KBM-7 (cell line): ENCODE measurements at places on chromosomes 1 and 21.

DNA sequence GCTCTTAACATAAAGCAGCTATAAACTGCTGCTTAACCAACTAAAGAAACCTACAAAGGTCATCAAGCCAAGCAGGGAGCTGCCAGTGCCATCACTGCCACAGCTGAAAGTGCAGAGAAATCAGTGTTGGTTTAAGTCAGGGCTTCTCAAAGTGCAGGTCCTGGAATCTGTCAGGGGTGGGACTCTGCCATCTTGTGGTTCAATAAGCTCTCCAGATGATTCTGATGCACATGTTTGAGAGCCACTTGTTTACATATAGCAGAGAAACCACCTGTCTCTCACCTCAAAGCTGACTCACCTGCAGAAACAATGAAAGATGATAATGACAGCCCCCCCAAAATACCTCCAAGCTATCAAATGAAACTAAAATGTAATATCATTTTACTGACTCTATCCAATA lies 49.3 kb downstream of the SH3GLB1 start:
- DNase-seq = peak; percentile 22

GRCh38 chr1:21824926-21825325 lies 12.9 kb downstream of the LDLRAD2 start:
- DNase-seq = no peak

- DNase-seq = peak; percentile 73
These were observed 16.9 kb downstream of the TCEANC2 start for GRCh38 chr1:54070171-54070837.

GRCh38 chr1:165490175-165490574 lies 45.2 kb upstream of the RXRG start:
- no peak for DNase-seq

GRCh38 chr1:24896596-24897262 lies 33.3 kb downstream of the RUNX3 start:
- DNase-seq = no peak

GRCh38 chr1:226804907-226805759 lies 65.3 kb upstream of the PSEN2 start:
- DNase-seq = no peak

- DNase-seq = no peak
These were observed 22.9 kb downstream of the SYT11 start for GRCh38 chr1:155882235-155882634.

GRCh38 chr1:5720936-5721335 lies 271.3 kb downstream of the NPHP4 start:
- no peak for DNase-seq

GRCh38 chr1:93593854-93594602 lies 87.6 kb downstream of the BCAR3 start:
- DNase-seq = no peak

- no peak for DNase-seq
These were observed 400.6 kb downstream of the NTNG1 start for GRCh38 chr1:107541412-107541811.

DNA sequence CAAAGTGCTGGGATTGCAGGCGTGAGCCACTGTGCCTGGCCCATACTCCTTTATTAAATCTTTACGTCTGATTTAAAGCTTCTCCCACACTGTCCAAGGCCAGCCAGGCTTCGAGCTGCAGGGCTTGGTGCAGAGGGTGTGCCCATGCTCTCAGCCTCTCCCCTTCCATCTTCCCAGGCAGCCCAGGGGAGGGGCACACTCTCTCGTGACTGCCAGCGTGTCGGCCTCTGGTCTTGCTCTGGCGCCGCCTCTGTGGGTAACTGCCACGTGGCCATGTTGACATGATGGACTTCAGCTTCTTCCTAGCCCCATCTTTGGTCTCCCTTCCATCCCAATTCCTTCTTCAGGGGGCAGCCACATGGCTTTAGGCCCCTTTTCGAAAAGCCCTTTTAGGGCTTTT lies 4.7 kb downstream of the GPR137B start:
- DNase-seq = no peak

DNA sequence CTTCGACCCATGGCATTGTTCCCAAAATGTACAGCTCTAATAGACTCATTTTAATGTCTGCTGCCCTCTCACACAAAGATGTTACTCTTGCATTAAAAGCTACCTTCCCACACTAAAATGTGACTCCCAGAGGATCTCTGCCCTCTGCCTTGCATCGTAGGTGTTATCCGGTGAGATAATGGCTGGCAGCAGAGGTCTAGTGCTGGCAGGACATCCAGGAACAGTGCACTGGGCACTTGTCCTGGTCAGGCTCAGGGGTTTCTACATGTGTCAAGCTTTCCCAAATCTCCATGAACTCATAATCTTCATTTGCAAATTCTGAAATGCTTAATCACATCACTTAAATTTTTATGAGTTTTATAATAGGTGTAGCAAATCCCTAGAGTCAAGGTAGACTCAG lies 310.6 kb downstream of the LRRIQ3 start:
- DNase-seq = no peak

- DNase-seq = no peak
These were observed 53.9 kb upstream of the GNG4 start for GRCh38 chr1:235703506-235703905.

DNA sequence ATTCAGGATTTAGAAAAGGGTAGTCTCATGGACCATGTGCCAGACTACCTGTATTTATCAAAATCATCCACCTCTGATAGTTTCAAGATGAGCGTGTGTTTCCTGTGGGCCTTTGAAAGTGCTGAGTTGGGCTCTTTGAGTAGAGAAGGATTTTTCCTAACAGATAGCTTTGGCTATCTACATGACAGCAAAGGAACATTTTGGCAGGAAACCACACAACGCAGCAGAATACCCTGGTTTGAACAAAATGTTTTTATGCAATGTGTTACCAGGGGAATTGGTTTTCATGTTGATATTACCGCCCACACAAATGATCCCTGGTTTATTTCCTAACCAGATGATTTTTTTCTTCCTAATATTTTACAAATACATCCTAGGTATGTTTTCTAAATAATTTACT lies 431.4 kb downstream of the NEGR1 start:
- DNase-seq = peak; percentile 40

DNA sequence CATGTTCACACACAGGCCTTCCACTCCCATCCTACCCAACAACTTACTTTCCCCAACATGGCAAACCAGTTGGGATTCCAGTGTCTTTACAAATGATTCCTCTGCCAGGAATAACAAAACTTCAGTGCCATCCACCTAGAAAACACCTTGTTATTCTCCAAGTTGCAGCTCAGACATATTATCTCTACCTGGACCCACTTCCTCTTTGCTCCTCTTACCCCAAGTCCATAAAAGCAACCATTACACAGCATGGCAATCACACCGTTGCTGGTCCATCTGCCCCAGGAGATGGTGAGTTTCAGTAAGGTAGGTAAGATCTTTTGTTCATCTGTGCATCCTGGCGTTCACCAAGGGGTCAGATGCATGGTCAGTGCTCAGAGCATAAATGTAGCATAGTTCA lies 66.0 kb upstream of the CSF1 start:
- DNase-seq = no peak

DNA sequence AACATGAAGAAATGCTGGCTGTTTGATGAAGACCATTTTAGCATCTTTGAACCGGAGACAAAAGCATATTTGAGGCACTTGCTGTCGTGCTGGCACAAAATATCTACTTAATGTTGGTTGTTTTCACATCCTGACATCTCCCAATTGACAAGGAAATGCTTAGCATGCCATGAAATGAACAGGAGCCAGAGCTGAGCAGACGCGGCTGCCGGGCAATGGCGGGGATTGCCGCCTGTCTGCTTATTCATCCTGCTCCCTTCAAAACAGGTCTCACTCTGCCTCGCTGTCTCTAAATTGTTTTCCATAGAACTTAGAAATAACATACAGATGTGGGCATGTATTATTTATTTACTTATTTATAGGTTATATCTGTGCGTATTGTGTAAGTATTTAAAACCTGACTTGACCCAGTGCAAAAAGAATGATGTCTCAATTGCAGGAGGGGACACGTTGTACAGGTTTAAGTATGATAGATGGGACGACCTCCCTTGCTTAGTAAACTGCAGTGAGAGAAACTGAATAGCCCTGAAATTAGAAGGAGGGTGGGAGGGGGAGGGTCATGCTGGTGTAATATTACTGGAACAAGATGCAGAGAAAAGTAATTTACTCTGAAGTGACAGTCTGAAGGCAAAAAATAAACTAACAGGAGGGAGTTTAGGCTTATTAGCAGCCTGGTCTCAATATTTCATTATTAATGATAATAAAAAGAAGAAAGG lies 590.4 kb upstream of the PLXNA2 start:
- no peak for DNase-seq

DNA sequence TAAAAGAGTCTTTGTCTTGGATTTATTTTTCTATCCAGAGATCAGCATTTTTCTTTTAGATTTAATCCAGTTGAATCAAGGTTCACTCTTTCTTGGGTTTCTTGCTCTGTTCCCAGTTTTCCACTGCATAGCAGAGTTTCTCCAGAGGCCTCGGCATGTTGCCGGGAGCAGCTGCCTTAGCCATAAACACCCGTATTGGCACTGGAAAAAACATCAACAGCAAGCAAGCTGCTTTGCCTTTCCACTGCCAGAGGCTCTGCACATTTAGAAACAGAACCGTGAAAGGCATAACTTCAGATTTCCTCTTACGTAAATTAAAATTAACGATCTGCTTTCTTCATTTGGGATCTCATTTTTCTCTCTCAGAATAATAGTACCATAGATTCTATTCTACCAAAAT lies 181.8 kb upstream of the L1TD1 start:
- no peak for DNase-seq

GRCh38 chr1:212313616-212314015 lies 28.4 kb downstream of the PPP2R5A start:
- DNase-seq = no peak

GRCh38 chr1:47694011-47694890 lies 256.4 kb downstream of the FOXD2 start:
- DNase-seq = no peak

GRCh38 chr1:212591922-212592321 lies 16.6 kb upstream of the ATF3 start:
- no peak for DNase-seq

DNA sequence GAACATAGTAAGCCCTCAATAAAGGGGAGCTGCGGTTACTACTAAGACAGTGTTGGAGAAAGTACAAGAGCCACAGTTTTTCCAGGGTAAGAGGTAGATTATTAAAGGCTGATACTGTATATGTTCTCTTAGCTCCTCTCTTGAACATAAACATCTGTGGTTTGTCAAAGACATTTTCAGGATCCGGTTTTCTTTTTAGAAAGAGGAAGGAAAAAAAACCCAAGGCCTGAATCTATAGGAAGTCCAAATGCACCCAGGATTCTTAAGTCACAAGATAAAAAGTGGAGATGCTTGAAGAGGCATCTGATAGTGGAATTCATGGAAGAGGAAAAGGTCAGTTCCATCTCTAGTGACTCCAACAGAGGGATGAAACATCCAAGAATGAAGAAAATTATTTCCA lies 24.6 kb upstream of the SLC45A3 start:
- DNase-seq = peak; percentile 62

DNA sequence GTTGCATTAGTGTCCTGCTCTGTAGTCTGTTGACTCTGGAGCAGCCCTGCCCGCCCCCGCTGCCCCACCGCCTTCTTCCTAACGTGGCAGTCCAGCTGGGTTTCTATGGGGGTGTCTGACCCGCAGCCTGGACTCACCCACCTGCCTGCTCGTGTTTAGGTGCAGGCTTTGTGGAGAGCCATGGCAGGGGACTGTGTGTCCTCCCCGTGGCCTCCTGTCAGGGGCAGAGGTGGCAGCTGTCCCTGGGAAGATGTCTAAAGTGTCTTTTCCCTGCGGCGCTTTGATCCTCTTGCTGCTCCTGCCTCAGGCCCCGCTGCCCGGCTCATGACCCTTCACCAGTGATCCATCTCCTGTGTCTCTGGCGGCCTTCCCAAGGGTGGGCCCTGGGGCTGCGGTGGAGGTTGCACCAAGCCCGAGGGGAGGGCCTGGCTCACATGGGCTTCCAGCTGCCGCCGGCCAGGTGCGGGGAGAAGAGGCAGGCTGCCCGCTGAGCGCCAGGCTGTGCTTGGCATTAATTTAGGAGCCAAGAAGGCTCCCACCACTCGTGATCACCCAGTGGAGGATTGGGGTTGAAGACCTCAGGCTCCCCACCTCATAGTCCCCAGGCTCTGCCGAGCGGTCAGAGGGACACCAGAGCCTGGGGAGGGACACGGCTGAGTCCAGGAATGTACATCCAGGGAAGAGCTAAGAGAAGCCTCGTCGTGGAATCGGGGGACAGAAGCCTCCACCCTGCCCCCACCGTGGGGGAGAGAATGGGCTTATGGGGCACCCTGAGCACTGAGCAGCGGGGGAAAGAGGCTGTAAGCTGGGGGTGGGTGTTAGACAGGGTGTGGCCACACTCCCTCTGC lies 44.1 kb downstream of the COL18A1 start:
- DNase-seq = no peak

GRCh38 chr1:94693435-94693834 lies 126.7 kb upstream of the SLC44A3 start:
- DNase-seq = no peak

- DNase-seq = no peak
These were observed 168.0 kb downstream of the PRDM16 start for GRCh38 chr1:3236955-3237354.

- DNase-seq = no peak
These were observed 60.1 kb downstream of the IER5 start for GRCh38 chr1:181148636-181149035.

GRCh38 chr1:50724626-50725286 lies 235.3 kb downstream of the FAF1 start:
- DNase-seq = peak; percentile 57

GRCh38 chr1:6587261-6588005 lies 7.6 kb downstream of the ZBTB48 start:
- no peak for DNase-seq

DNA sequence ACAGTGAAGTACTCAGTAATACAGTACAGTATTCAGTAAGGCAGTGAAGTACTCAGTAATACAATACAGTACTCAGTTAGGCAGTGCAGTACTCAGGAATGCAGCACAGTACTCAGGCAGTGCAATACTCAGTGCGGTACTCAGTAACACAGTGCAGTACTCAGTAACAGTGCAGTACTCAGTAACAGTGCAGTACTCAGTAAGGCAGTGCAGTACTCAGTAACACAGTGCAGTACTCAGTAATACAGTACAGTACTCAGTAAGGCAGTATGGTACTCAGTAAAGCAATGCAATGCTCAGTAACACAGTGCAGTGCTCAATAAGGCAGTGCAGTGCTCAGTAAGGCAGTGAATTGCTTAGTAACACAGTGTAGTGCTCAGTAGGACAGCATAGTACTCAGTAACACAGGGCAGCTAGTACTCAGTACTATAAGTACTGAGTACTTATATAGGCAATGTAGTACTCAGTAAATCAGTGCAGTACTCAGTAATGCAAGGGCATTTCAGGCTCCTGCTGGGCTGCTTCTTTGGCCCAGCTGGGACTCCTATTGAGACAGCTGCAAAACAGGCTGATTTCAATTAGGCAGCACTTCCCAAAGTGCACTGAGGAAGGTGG lies 411.3 kb downstream of the DISC1 start:
- no peak for DNase-seq

GRCh38 chr1:85128316-85128715 lies 72.5 kb downstream of the SYDE2 start:
- no peak for DNase-seq
